ENCODE measurements at places on chromosomes 1 and 21.

GRCh38 chr1:119883826-119884225 is 12.5 kb downstream of the ADAM30 start:
- no peak for DNase-seq

- DNase-seq = no peak
These were observed 51.9 kb upstream of the ZNF326 start for GRCh38 chr1:89942825-89943658.

GRCh38 chr1:94538243-94538827 is 3.2 kb downstream of the F3 start:
- no peak for DNase-seq

GRCh38 chr1:158646465-158646864 is 40.0 kb downstream of the SPTA1 start:
- no peak for DNase-seq

- no peak for DNase-seq
These were observed 14.5 kb upstream of the CFHR4 start for GRCh38 chr1:196873385-196873784.

GRCh38 chr1:32013386-32014198 is at the start of gene KHDRBS1:
TSS of gene KHDRBS1 (plus strand) at chr1:32013868. CDS start at chr1:32013996, 128 bp downstream.
- peak; percentile 97 for DNase-seq
